NCI-H774 (cell line): ENCODE measurements at places on chromosomes 16 and 17.

DNA sequence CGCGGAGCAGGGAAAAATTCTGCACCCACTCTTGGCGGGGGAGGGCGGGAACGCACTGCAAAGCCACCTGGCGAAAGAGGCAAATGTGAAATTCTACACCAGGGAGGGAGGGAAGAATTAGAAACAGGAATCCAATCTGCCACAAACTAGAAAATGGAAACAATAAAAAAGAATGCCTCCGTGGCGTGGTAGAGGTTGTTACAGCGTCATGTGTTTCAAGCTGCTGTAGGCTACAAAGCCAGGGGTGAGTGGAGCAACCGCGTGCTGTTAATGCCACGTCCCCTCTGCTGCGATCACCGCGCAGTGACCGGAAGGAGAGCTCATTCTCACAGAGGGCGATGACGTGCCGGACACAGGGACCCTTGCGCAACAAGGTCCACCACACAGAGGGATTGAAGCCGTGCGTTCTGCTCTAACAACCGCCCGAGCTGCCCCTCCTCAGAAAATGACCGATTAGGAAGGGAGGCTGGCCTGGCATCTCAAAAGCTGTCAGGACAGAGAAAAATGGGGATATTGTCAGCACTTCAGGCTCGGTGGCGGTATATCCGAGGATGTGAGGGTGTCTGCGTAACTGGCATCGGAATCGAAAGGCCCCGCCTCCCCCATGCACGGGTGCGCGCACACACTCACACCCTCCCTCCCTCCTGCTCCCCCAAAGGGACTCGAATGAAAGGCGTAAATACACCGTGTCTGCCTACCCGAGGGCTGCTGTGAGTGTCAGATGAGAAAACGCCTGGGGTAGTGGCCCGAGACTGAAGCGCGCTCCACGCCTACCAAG, 70.8 kb upstream of the TNRC6C start:
- DNase-seq, result peak; percentile 67

- no peak for DNase-seq
Measured at GRCh38 chr16:69114346-69114975, 9.0 kb downstream of the HAS3 start.

GRCh38 chr16:11575223-11575589, 11.5 kb downstream of the LITAF start:
- DNase-seq, result no peak

DNA sequence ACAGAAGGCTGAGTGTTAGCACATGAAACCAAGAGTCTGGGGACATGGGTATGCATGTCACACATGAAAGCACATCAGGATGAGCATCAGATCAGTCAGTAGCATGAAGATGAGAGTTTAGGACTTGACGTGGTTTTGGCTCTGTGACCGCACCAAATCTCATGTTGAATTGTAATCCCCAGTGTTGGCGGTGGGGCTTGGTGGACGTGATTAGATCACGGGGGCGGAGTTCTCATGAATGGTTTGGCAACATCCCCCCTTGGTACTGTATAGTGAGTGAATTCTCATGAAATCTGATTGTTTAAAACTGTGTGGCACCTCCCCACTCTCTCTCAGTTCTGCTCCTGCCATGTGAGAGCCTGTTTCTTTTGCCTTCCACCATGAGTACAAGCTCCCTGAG, 46.4 kb downstream of the CNGB1 start:
- DNase-seq, result no peak

- no peak for DNase-seq
Measured at GRCh38 chr16:71429581-71429980, 12.3 kb downstream of the TLE7 start.

- DNase-seq, result no peak
Measured at GRCh38 chr16:48235058-48235555, 9.0 kb upstream of the LONP2 start.

DNA sequence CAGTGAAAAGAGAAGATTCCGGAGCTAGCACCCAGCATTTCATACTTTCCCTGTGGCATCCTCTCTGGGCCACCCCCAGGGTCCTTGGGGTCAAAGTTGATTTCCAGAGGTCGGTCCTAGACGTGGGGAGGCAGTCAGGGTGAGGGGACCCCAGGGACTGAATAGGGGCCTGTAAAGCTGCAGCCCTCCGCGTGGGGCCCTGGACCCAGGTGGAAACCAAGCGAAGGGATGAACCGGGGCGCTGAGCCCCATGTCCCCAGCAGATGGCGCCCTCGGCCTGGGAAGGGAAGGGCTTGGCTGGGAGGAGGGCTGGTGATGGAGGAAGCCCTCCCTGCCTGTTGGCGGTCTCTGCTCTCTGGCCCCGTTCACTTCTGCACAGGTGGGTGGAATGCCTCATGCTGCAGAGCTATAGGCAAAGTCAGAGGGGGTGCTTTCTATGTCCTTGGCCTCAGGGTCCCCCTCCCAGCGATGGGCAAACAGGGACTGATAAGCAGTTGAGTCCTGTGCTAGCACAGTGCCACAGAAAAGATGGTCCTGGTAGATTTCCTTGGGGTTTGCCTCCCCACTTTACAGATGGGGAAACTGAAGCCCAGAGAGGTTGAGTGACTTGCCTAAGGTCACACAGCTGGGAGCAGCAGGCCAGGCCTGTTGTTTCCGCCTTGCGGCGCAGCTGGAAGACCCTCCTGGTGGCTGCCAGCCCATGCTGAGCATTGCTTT, 163.4 kb upstream of the CIBAR2 start:
- DNase-seq, result no peak

GRCh38 chr16:53768593-53768992, 64.6 kb downstream of the FTO start:
- DNase-seq, result no peak

DNA sequence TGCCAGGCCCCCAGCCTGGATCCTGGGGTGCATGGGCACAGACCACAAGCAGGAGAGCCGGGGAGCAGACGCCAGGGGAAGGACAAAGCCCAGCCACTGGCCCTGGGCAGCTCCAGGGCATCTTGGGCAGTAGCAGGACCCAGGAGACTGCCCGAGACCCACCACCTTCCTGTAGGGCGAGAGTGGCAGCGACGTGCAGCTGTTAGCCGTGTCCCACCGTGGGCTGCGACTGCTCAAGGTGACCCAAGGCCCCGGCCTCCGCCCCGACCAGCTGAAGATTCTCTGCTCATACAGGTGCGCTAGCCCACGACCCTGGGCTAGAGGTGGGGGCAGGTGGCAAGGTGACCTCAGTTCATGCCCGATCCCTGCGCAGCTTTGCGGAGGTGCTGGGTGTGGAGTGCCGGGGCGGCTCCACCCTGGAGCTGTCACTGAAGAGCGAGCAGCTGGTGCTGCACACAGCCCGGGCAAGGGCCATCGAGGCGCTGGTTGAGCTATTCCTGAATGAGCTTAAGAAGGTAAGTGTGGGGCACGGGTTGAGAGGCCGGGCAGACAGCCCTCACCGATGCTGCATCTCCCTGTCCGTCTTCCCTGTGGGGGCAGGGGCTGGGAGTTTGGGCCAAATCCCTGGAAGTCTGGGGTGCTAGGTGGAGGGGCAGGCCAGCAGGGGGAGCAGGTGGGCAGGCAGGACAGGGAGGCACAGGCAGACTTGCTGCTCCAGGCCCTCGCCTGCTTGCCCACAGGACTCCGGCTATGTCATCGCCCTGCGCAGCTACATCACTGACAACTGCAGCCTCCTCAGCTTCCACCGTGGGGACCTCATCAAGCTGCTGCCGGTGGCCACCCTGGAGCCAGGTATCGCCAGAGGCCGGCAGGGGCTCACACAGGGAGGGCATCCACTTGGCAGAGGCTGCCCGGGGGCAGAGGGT, 13.5 kb upstream of the SMIM5 start:
- DNase-seq, result no peak

GRCh38 chr16:17846030-17846429, 375.3 kb upstream of the XYLT1 start:
- no peak for DNase-seq

- DNase-seq, result no peak
Measured at GRCh38 chr17:32261417-32261736, 4.3 kb upstream of the RHBDL3 start.

DNA sequence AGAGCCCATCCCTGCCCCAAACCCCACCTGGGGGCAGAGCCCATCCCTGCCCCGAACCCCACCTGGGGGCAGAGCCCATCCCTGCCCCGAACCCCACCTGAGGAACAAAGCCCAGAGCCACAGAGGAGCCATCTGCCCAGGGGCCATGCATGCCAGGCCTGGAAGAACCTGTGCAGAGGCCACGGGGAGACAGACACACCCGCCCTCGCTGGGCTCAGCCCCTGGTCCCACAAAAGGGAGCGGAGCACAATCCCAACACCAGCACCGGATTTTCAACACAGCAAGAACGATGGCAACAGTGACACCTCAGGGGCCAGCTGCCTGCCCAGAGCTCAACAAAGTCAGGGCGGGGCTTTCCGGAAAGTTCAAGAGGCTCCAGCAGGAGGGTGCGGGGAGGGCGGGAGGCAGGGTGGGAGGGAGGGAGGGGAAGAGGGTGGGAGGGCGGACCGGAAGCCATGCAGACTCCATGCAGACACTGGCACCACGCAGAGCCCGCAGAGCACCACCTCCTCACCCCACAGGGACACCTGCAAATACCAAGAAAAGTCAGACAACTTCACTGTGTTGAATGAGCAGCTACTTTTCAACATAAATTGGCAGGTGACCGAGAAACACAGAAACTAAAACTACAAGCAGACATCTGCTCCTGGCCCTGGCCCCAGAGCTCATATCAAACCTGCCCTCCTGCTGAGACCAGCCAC, 27.9 kb upstream of the C16orf95 start:
- no peak for DNase-seq

DNA sequence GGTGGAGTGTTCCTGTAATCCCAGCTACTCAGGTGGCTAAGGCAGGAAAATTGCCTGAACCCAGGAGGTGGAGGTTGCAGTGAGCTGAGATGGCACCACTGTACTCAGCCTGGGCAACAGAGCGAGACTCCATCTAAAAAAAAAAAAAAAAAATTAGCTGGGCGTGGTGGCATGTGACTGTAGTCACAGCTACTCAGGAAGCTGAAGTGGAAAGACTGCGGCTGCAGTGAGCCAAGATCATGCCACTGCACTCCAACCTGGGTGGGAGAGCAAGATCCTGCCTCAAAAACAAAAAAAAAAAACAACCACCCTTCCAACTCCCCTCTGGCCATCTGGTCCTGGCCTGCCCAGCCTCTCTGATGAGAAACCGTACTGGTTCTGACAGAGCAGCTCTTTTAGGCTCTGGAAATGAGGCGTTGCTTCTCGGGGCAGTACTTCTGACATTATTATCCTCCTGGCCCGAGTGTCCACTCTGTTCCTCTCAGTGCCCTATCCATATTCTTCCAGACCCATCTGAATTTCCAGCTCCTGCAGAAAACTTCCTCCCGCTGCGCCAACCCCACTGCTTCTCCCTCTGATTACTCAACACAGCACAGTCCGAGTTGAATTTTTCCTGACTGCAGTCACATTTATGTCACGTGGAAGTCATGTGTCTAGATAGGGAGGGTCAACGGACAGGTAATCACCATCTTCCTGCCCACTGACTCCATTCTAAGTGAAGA, 13.3 kb downstream of the GGA2 start:
- DNase-seq, result no peak

DNA sequence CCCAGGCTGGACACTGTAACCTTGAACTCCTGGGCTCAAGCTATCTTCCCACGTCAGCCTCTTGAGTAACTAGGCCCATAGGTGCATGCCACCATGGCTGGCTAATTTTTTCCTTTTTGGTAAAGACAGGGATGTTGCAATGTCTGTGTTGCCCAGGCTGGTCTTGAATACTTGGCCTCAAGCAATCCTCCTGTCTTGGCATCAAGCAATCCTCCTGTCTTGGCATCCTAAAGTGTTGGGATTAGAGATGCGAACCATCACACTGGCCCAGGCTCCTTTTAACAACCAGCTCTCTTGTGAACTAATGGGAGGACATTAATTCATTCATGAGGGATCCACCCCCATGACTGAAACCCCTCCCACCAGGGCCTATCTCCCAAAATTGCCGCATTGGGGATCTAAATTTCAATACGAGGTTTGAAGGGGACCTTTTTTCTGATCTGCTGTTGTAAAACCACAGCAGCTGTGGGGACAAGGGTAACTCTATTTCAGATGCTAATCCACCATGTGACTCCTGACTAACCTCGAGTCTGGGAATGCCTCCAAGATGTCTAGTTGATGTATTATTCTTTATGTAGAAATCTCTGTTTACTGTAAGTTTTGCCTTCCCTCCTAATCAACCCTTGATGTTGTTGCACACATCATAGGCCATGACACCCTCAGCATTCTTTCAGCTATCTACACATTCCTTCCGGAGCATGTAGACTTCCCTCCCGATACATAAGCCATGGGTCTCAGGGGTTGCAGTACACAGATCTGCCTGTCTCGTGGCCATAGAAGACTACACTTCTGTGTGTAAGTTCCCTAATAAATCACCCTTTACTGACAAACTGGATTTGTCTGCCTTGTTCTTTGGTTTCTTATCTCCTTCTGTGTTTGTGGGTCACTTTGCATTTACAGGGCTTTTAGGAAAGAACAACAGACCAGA, 37.6 kb downstream of the RNF112 start:
- no peak for DNase-seq

DNA sequence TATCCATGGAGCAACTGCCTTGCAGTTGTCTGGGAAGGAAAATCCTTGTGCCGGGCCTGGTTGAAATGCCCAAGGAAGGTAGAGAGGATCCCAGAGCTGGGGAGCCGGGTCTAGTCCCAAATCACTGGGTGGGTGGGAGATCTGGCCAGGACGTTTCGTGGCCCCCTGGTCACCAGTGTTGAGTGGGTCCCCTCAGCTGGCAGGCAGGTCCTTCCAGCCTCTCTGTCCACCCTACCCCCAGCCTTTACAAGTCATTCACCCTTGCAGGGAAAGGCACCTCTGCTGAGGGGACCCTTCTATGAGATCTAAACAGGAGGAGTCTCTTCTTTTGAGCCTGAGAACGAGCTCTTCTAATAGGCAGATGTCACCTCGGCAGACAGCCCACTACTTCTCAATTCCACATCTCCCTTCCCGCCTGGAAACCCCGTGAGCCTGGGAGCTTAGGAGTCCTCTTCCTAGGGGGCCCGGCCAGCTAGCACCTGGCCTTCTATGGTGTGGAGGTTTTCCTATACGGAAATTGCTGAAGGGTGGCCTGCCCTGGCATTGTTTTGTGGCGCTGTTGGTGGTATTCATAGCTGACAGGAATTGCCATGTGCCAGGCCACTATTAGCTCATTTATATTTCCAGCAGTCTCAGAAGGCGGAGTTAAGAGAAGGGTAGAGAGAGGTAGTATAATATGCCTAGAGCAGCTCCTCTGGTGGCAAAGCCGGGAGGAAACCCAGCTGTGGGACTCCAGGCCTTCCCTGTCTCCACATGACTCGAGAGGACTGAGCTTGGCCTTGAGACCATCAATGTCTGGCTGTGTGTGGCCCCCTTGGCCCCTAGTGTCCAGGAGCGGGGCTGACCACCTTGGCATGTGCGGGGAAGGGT, 13.3 kb downstream of the MPRIP start:
- no peak for DNase-seq
